NCI-H2081 (cell line): ENCODE measurements at places on chromosomes 6 and 20.

DNA sequence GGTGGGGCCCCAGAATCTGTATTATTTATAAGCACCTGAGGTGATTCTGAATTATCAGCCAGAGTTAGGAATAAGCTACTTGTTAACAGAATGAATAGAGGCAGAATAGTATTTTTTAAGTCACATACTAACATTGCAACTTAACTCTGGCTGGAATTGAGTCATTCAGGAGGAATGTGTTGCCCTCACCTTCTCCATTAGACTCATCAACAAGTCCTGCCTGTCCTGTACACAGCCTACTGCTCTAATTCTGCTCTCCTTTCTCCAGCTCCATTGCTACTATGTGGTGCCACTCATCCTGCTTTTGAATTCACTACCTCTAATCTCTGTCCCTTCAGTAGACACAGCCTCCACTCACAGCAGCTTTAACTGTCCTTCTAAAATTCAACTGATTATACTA is 669.4 kb downstream of the DHX35 start:
- DNase-seq: no peak

GRCh38 chr6:170446841-170447560 is 106.1 kb downstream of the PSMB1 start:
- no peak for DNase-seq

- DNase-seq: no peak
Observed at GRCh38 chr6:71468841-71469700, 180.5 kb downstream of the OGFRL1 start.

DNA sequence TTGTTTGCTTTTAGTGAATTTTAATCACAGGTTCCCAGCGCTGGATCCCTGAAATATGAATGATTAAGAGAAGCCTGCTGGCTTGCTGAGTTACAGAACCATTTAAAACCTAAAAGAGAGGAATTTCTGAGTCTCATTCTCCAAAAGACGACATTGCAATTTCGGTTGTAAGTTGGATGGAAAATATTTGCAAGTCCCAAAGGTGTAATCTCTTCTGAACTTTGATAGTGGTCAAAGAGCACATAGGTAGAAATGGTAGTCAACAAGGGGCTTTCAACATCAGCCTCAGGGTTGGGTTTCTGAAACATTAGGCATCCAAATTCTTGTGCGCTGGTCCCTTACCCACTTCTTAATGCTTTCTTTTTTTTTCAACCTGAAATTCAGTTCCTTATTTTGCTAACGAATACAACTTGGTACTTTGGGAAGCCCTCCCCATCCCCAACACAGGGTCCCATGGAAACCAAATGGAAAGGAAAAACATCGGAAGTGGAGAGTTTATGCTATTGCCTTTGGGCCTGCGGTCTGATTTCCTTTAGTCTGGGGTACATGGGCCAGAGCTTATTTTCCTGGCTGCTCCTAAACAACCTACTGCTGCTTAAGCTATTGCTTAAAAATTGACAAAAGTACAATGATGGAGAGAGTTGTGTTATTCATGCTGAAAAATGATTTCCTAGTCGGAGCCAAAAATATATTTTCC is 117.0 kb upstream of the KCNK16 start:
- DNase-seq: no peak

- DNase-seq: no peak
Observed at GRCh38 chr6:48611332-48611731, 500.3 kb upstream of the PTCHD4 start.

DNA sequence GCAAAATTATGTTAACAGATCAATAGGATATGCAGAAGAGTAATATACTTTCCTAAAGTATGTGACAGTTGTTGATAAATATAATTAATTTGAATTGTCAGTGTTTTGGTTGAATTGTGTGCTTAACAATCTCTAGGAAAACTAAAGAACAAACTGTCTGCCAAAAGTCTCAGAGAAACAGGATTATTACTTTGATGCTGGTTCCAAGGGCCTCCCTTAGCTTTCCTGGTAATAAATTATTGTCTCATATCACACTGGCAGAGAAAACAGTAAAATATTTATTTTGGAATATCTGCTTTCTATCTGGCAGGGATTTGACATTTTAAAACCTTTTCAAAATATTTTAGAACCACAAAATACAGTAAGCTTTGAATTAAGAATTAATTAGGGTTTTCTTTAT is 40.1 kb upstream of the CARMIL1 start:
- peak; percentile 46 for DNase-seq

- DNase-seq: no peak
Observed at GRCh38 chr6:97882755-97883154, 599.7 kb upstream of the MMS22L start.

DNA sequence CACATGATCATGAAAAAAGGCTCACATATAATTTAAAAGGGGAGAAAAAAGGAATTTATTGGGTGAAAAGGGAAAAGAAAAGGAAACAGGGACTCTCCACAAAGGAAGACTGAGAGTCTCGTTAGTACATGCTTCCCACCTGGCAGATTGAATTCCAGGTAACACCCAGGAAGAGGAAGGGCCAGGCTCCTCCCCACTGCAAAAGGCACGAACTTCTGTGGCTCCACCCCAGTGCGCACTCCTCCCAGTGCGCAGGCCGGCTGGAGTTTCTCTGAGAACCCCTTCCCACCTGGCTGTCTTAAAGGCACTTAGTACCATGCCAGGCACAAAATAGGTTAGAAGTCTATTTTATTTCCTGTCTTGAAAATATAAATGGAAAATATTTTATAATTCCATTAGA is 129.8 kb downstream of the COL12A1 start:
- DNase-seq: no peak

GRCh38 chr6:34788111-34788510 is 3.8 kb upstream of the BLTP3A start:
- DNase-seq: no peak

- no peak for DNase-seq
Observed at GRCh38 chr6:38837101-38837500, 122.0 kb downstream of the DNAH8 start.

- DNase-seq: no peak
Observed at GRCh38 chr20:18524646-18525045, 16.9 kb downstream of the SEC23B start.

GRCh38 chr20:49486064-49486463 is 3.6 kb upstream of the KCNB1 start:
- no peak for DNase-seq

DNA sequence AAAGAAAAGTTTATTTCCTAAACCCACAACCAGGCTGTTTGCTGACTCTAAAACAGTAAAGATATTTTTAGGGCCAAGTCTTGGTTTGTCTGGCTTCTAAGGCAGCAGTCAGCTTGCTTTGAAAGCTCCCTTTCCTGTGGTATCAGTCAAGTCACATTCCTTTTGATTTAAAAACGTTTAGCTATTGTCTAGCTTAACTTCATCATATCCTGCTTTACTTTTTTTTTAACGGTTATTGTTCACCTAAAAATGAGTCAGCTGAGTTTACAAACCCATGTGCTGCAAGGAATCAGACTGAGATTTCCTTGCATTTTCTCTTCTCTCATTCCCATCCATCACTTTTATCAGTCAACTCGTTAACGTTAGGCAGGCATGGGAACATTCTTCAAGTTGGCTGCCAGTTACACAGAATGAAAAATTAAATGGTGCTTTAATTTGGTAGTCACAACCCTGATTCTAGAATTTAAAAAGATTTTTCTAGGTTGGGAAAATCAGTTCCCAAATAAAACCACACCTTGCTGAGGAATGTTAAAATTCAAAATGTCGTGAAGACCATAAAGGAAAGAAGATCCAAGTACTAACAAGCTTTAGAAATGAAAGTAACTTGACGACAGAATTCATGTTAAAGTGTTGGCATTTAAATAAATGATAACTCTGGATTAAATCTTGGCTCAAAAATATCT is 45.9 kb downstream of the ELOVL5 start:
- DNase-seq: no peak

DNA sequence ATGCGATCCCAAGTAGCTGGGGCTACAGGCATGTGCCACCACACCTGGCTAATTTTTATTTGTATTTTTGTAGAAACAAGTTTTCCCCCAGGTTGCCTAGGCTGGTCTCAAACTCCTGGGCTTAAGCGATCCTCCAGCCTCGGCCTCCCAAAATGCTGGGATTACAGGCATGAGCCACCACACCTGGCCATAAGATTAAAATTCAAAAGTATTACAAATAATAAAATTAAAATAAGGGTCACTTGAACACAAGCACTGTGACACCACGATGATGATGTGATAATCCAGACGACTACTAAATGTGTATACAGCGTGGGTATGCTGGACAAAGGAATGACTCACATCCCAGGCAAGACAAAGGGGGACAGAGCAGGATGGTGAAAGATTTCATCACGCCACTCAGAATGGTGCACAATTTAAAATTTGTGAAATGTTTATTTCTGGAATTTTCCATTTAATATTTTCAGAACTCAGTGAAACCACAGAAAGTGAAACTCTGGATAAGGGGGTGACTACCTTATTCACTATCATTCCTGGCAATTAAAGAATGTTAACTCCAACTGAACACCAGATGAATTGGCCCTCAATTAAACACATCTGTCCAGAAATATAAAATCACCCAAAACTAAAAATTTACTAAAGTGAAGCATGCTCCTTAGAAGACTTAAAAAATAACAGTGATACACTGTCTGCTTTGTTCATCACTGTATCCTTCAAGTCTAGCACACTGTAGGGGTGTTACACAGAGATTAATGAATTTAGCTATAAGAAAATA is 13.1 kb downstream of the B4GALT5 start:
- DNase-seq: no peak

GRCh38 chr6:138440296-138440695 is 36.3 kb downstream of the HEBP2 start:
- DNase-seq: no peak

- no peak for DNase-seq
Observed at GRCh38 chr20:47736570-47737152, 48.6 kb downstream of the SULF2 start.

DNA sequence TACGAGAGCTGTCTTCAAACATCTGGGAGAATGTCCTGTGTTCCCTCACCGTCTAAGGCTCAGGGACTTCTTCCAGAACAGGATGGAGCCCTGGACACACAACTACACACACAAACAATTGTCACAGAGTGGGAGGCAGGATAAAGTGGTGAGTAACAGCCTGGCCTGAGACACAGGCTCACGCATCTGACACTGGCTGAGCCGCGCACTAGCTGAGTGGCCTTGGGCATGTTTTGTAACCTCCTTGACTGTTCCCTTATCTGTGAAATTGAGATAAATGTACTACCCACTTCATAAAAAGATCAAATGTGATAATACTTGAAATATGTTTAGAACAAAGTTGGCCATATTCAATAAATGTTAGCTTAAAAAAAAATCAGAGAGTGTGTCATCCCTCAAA is 132.4 kb upstream of the ARMC2 start:
- no peak for DNase-seq

GRCh38 chr20:61331543-61331942 is 79.5 kb downstream of the CDH4 start:
- DNase-seq: no peak

GRCh38 chr20:35630636-35631035 is 15.0 kb downstream of the SPAG4 start:
- DNase-seq: no peak

DNA sequence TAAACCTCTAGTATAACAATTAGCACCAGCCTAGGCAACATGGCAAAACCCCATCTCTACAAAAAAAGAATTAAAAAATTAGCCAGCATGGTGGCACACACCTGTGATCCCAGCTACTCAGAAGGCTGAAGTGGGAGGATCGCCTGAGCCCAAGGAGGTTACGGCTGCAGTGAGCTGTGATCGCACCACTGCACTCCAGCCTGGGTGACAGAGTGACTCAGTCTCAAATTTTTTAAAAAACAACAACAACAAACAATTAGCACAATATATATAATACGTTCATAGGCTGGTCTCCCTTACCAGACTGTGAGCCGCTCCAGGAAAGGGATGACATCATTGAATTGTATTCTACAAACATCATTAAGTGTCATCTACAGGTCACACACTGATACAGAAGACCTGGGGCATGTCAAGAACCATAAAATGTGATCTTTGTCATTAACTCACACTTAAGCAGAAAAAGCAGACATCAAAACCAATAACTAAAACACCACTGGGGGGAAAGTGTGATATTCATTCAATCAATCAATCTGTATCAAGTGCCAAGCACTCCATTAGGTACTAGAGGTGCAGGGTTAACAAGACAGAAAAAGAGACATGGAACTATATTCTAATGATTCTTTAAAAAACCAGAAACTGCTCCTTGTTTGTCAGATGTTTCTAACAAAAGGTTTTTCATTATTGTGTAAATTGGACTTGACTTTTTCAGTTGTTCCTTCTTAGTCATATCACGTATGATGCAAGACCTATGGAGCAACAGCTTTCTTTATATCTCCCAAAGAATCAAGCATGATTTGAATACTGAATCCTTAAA is 17.8 kb downstream of the MAP3K5 start:
- DNase-seq: no peak

DNA sequence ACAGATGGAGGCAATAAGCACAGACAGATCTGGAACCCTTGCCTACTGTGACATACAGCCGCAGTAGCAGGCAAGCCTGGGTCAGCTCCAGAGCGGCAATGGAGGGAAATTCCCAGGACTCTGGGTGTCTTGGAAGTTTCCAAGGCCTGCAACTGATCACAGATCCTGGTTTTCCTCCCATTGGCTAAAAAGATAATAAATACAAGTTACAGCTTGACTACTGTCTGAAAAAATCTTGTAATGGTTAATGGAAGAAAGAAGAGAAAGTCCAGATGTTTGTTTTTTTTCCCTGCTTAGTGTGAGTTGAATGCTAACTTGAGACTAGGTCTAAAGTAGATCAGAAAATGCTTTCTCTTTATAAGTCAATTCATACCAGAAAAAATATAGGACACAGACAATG is 307.6 kb downstream of the ALDH8A1 start:
- no peak for DNase-seq

GRCh38 chr20:58518387-58518786 is 3.2 kb upstream of the APCDD1L start:
- no peak for DNase-seq

DNA sequence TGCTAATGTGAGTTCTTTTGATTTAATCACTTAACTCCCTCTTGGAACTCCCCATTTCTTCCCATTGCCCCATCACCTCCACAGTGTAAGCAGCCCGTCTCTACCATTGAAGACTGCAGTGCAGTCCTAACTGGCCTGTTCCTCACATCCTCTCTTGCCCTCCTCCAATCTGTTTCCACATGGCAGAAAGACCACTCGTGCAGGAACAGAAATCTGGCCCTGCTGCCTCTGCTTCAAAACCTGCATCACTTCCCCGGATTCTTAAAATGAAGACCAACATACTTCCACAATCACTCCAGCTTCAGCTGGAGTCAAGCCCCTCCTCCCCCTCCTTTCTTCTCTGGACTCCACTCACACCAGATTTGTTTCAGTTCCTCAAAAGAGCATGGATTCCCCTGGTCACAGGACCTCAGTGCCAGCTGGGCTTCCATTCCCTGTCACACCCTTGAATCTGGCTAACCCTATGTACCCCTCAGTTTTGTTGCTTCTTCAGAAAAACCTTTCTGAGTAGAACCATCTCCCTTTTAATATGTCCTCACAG is 802.3 kb downstream of the MAFB start:
- no peak for DNase-seq
